Activated CD4-positive, alpha-beta T cell treated with anti-CD3 and anti-CD28 coated beads, Interleukin-2, amount 10 ng/mL, durations not matched to agents 24 days and 14 days (primary cell): ENCODE measurements at places on chromosomes 7 and 10.

DNA sequence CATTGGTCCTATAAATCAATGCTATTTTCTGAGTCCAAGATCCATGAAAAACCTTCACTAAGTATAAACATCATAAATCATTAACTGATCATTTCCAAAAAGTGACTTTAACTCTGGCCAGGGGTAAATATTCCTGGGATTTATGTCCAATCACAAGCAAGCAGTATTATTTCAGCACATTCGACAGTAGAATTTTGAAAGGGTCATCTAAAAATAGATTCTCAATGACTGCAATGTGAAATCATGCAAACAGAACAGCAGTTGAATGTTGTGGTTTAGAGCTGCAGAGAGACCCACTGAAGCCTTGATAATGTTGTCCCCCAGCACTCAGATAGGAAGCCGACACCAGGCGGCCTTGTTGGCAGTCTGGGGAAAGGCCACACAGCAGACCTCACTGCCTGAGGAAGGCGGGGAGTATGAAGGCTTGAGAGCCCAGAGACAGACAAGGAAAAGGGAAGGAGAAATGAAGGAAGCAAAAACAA, 38.1 kb downstream of the FAM107B start:
- DNase-seq = no peak

DNA sequence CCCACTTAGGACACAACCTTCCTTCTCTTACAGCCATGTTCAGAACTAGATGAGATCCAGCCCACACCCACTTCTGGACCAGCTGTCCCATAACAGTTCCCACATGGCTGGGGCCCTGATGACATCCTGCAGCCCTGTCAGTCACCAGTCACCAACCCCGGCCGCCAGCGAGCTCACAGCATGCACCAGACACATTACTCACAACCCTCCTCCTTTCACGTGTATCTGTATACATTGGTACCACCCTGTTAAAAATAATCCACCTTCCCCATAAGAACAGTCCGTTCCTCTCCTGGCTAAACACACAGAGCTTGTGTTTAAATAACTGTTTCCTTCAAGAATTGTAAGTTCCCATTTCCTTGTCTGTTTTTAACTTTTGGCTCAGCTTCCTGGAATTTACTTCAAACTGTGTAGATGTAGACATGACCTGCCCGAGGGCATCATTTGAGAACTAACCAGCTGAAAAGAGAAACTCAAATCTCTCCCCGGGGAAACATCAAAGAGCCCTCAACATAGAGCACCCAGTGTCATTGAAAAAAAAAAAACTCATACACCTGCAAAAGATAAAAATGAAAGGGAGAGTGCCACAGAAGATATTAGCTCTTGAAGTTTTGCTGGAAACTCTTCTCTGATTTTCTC, 26.0 kb upstream of the PRLHR start:
- peak; percentile 63 for DNase-seq

- no peak for DNase-seq
Observed at GRCh38 chr7:89232-90019, 102.9 kb upstream of the FAM20C start.

DNA sequence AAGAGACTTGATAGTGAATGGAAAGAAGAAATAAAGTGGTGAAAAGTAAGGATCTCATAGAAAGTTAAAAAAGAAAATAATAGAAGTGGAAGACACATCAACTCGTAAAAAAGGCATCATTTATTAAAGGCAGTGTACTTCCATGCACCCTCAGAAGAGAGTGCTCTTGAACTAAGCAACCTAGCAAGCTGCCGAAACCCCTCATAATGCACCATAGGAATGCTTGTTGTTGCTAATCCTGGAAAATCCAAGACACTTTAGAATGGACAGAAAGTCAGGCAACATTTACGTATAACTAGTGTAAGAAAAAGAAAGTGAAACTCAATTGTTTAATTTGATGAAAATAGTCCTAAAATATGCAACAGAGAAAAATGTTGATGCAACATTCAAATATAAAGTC, 12.8 kb downstream of the TFPI2 start:
- no peak for DNase-seq

DNA sequence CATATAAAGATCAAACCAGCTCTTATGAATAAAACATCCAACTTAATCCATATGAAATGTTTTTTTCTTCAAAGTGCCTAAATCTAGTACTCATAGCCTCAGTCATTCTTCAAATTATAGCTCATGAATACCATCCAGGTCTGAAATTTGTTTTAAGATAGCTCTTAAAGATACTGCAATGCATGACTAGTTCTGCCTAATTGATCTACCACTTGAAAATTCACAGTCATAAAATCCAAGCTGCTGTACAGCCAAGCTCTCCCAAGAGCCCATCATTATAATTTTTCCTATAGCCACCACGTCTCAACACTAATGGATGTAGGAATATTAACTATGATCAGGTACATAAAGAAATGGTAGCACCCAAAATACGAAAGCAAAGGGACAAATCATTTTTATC, 87.9 kb upstream of the RNF148 start:
- no peak for DNase-seq

DNA sequence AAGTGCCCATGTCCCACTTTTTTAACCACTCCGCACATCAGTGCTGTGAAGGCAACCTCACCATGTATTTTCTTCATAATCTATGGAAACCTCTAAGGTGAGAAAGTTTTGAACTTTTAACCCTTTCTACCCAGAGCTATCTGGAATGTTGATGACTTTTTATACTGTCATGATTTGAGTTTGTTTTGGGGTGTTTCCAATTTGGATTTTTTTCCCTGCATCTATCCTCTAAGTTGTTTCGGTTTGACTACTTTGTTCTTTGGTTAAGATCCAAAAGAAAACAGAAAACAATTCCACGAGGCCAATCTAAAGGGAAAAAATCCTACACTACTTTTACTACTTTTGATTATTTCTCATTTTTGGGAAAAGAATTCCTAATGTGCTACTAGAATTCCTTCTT, 279.7 kb downstream of the USP6NL start:
- DNase-seq = no peak

DNA sequence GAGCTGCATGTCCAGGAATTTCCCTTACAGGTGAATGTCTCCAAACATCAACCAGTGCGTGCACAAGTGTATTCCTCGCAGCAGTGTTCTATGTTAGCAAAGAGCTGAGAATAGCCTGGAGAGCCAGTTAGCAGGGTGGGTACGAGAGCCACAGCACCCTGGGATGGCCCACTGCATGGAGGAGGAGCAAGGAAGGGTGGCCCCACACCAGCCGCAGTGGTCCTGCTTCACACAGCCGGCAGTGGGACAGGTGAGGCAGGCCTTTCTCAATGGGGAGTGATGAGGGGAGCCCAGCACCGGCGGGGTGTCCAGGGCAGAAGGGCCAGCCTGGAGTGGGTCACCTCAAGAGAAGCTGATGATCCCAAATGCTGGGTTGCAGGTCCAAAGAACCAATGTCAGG, 240.7 kb downstream of the TCERG1L start:
- DNase-seq = no peak

DNA sequence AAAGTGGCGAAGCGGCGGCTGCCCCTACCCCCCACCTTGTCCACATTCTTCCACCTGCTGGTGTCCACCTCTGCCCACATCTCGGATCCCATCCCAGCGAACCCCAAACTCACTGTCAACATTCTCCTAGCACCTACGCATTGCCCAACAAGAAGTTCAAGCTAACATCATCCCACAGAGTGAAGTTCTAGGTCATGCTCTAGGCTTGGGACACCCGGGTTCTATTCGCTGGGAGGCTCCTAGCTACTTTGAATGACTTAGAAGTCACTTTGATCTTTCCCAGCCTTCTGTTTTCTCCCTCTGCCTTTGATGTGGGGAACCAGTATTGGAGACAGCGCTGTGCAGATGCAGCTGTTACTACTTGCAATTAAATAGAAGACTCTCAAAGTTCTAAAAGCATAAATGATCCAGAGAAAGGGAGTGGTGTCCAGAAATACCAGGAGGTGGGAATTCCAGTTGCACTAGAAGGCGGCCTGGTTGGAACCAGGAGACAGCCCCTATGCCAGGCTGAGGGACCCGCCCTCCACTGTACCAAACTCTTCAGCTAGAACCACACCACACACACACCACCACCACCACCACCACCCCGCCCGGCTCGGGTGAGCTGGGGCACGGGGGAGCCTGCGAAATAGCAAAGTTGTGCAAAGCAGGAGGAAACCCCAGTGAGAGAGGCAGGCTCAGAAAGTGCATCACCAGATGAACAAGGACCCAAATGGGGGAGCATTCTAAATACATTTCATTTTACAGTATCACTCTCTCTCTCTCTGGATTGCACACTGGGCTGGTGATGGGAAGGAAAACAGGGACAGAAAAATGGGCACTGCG, 5.5 kb upstream of the VGF start:
- peak; percentile 68 for DNase-seq

DNA sequence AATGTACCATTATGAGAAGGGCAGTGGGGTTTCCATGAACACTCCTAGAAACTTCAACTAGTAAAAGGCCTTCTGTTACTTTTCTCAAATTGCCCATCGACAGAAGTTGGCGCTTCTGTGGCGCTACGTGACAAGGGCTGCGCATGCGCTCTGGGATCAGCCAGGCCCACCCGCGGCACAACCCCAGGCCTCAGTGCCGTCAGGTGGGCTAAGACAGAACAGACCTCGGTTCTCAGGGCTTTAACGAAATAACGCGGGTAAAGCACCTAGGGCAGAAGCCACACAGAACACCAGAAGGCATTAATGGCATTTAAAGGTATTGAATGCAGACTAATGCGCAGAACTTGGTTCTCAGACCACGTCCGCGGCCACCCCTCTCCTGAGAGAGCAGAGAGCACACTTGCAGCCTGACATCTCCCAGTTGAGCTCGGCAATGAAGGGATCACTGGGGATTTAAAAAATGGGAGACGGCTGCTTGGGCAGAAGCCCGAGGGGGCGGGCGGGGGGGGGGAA, 67.6 kb upstream of the CTNNA3 start:
- peak; percentile 91 for DNase-seq

DNA sequence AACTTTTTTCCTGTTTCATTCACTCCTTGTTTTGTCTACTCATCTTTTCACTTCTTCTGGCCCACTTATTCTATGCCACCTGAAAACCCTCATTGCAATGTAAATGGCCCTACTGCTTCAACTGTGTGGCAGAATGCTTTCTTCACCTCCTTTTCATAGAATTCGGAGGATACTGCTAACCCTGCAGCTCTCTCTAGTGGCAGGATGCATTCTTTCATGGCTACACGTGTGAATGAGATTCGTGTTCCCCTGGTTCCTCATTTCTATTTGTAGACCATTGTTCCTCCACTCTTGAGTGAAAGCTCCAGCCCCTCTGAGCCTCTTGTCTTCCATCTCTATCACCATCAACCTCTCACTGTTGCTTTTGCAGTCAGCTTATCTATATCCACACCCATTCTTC, 20.9 kb upstream of the CYP26C1 start:
- peak; percentile 60 for DNase-seq

DNA sequence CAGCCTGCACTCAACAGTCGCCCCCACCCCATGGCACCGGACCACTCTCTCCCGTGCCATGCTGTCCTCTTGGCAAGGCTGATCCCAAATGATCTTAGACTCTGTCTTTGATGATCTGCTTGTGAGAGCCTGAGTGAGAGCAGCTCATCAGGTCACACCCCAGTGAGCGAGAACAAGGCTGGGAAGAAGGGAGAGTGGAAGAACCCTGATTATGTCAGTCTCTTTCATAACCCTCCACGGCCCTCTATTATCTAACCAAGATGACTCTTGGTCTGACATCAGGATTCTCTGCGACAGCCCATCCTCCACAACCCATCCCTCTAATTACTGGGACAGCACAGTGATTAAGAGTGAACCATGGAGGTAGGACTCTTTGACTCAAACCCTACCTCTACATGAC, 53.1 kb upstream of the C7orf33 start:
- DNase-seq = no peak

DNA sequence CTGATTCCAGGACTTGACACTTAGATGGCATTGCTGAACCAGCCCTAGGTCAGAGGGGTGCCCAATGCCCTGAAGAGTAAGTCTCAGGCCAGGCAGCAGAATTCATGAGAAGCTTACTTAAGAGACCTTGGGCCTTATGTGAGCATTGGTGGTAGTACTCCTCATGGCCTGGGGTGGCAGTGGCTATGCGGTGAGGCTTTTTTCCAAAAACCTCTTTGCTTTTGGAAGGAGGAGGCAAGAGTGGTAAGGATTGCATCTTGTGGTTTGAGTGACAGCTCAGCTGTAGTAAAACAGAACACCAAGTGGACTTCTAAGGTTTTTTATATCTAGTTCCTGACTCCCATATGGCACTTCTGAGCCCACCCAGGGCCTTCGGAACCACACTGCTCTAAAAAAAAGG, 459.0 kb upstream of the STEAP1 start:
- no peak for DNase-seq

- no peak for DNase-seq
Observed at GRCh38 chr10:73217628-73218027, 29.4 kb downstream of the DNAJC9 start.

- DNase-seq = no peak
Observed at GRCh38 chr7:5647816-5648215, 133.6 kb downstream of the RNF216 start.

- DNase-seq = no peak
Observed at GRCh38 chr7:98618786-98619185, 1.7 kb downstream of the NPTX2 start.

GRCh38 chr7:4631380-4632179, 50.5 kb upstream of the FOXK1 start:
- DNase-seq = no peak

DNA sequence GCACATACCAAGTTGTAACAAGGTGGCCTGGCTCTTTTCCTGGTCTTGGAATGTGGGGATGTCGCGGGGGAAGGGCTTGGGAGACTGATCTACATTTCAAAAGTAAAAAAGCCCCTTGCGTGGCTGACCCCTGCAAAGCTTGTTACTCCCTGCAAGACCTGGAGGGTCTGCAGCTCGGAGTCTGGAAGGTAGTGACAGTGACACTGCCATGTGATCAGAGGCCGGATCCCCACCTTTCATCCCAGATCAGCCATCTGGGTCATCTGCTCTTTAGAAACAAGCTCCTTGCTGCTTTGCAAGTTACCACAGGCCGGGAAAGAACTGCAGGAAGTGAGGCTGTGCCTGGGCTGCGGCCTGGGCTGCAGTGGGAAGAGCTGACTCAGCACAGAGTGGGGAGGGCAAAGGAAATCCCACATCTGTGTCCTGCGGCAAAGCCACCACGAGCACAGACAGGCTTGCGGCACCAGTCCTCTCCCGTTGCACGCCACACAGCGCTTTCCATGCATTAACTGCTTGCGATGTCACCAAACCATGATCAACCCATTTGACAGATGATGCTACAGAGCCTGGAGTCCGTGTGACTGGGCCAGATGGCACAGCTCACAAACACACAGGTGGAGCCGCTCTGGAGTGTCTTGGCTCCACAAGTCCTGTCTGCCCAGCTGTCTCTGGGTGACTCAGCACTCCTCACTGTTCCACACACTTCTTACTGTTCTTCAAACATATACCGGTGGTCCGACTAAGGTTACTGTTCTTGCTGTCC, 97.7 kb downstream of the SH3PXD2A start:
- DNase-seq = peak; percentile 93

DNA sequence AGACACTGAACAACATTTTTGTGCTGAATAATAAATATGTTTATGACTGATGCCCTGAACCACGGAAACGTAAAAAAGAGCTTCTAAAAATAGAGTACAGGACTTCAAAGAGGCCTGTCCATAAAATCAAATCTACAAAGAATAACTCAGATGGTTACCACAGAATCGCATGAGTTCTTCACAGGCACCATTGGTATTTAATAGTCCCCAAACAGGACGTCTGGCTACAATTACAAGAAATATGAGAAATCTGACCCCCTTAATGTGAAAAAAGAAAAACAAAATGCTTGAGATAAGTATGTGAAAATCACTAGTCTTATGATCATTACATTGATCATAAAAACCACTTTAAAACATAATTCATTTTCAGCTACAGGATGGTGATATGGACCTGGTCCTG, 20.8 kb downstream of the CYTH3 start:
- DNase-seq = no peak

GRCh38 chr10:117092386-117092785, 45.7 kb downstream of the VAX1 start:
- no peak for DNase-seq
